Effector memory CD8-positive, alpha-beta T cell (primary cell): ENCODE measurements at places on chromosomes 4 and X.

GRCh38 chr4:131091896-131092295, 1995.9 kb downstream of the C4orf33 start:
- no peak for DNase-seq

- no peak for DNase-seq
Measured at GRCh38 chr4:103244251-103244650, 46.1 kb upstream of the CENPE start.

GRCh38 chrX:48676893-48677270, 6.7 kb upstream of the WAS start:
- no peak for DNase-seq

GRCh38 chrX:81377329-81377728, 175.4 kb downstream of the SH3BGRL start:
- DNase-seq: no peak

DNA sequence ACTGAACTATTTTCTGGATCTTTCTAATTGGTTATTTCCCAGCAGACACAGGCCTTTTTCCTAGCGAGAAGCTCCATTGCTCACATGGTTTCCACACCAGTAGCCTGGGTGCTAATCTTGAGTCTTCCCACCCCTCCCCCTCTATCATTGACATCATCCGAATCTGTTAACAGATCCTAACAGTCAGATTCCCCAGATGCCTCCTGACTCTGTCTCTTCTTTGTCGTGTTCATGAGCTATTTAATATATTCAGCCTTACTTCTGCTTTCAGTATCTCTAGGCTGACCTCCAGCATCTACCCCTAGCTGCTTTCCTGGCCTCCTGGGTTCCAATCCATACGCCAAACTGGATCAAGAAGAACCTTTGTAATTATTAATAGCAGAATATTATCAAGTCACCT, 85.0 kb downstream of the CLNK start:
- DNase-seq: no peak

GRCh38 chr4:73914071-73914470, 44.9 kb downstream of the CXCL1 start:
- no peak for DNase-seq

- DNase-seq: no peak
Measured at GRCh38 chr4:3657902-3658529, 108.2 kb upstream of the ADRA2C start.

- DNase-seq: no peak
Measured at GRCh38 chr4:46441136-46441859, 51.4 kb upstream of the GABRA2 start.

DNA sequence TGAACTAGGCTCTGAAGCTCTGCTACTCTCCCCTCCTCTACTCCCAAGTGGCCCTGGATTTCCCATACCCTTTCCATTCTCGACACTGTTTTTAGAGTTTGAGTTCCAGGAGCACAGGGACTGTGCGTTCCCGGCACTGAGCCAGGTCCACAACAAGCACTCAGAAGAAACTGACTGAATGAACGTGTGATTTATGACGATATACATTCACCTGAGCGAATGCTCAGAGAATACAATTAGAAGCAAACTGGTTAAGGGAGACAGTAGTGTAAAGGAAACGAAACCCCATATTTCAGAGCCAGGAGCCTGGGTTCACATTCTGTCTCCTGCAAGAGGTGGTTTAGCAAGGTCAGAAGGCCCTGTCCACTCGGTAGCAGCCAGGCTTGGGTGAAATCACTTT, 1.4 kb upstream of the KIAA0232 start:
- DNase-seq: no peak

- DNase-seq: no peak
Measured at GRCh38 chr4:67207941-67208441, 337.3 kb downstream of the CENPC start.

GRCh38 chr4:14771094-14771493, 231.2 kb upstream of the CPEB2 start:
- DNase-seq: no peak

- DNase-seq: peak; percentile 27
Measured at GRCh38 chr4:153471698-153472093, 5.5 kb downstream of the TMEM131L start.

DNA sequence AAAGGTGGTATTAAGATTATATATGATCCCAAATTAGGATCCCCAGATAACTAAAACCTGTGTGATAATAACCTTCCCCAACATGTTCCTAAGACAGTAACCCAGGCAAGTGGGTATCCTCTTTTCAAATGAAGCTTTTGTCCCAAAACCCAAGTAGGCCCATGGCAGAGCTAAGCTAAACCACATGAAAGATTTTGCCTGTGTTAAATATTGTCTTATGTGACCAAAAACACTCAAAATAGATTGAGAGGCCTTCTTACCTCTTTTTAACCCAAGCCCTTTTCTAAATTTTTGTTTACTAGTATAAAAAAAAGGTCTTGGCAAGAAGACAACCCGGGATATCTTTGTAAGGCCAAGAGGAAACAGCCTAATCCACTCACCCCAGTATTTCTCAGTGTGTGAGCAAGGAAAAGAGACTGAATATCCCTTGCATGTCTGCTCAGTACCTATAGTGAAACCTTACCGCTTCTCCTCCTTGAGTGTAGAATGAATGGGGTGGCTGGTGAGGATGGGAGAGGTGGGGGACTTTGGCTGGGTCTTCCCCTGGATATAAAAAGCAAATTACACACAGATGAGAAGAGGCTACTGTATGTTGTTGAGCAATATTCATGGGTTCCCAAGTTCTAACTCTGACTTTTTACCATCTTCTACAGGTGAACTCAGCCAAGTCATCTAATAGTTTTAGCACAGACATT, 188.8 kb upstream of the BMP3 start:
- no peak for DNase-seq

- DNase-seq: peak; percentile 50
Measured at GRCh38 chr4:56909086-56909894, 1.6 kb downstream of the REST start.

GRCh38 chr4:2848449-2848848, 4.8 kb downstream of the ADD1 start:
- DNase-seq: no peak

GRCh38 chr4:139209470-139210063, 32.5 kb upstream of the ELF2 start:
- DNase-seq: no peak

- no peak for DNase-seq
Measured at GRCh38 chrX:16851421-16851820, 18.7 kb downstream of the RBBP7 start.

DNA sequence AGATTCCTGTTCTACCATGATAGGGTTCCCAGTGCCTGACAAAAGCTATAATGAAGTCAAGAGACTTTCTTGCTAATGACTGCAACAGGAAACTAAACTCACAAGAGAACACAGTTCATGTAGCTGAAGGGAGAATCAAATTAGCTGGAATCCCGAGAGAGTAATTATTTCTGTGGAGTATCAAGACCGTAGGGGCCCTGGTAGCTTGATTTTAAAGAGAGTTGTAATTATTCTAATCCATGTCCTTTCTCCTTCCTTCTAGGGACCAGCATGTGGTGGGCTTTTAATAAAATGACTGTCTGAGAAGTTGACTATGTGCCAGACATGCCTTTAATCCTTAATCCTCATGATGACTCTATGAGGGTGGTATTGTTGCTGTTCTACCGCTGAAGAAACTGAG, 1.7 kb upstream of the TRPC5OS start:
- no peak for DNase-seq

DNA sequence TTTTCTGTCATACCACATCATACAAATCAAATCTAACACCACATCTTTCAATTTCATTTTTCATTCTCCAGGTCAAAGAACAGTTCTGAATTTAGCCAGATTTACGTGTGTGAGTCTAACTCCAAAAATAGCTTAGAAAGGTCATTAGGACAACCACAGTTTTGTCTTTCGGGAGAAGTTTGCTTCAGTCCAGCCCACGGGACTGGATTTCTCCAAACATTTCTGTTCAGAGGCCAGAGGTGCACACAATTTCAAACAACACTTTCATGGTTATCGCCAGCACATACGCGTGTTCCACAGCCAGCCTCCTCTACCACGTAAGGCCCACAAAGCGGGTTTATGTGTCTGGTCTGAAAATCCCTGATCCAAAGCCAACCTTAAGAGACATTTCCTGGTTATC, 65.9 kb downstream of the VEGFC start:
- no peak for DNase-seq

DNA sequence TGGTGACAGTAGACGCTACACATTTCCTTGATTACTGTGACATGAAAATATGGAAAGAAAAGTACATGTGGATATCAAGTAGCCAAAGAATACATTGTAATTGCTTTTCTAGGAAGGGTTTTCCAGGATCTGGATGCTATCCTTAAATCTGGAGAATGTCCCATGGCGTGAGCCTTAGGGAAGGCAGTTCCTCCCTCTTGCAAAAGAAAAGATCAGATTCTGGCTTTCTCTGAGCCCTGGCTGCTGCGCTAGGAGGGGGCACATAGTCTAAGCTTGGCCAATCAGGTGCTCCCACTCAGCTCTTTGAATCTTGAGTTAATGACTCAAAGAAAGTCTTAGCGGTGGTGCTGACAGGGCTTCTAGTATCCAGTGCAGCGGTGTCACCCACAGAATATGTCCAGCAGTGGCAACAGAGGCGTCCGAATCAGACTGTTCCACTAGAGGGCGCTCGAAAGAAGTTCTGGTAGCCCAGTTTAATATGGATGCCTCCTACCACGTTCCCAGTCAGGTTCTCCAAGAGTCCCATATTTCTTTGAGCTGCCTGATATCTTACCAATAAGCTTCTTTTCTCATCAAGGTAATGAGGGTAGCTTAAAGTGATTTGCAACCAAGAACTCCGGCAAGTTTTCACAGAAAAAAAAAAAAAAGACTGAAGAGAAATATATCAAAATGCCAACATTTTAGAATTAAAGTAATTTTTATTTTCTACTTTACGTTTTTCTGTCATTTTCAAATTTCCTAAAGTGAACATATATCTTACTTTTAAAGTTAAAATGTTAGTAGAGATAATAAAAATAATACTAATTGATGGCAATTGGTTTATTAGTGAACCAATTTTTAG, 213.4 kb upstream of the S100G start:
- DNase-seq: peak; percentile 35

DNA sequence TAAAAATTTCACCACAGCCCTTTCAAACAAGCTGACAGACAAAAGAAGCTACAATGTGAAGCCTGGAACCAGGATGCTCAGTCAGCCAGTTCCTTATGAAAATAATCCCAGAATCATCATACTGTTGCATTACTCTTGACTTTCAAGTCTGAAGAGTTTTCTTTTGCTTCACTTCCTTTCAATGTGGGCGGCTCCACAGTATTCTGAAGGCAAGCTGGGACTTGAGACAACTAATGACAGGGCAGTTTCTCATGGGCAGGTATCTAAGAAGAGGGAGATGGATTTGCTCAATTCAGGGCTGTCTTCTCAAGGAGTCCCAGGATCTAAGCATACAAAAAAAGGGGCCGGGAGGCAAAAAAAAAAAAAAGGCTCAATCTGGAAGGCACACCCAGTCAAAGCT, 173.4 kb downstream of the PAPSS1 start:
- no peak for DNase-seq

- DNase-seq: no peak
Measured at GRCh38 chrX:93580634-93581033, 92.7 kb downstream of the NAP1L3 start.

DNA sequence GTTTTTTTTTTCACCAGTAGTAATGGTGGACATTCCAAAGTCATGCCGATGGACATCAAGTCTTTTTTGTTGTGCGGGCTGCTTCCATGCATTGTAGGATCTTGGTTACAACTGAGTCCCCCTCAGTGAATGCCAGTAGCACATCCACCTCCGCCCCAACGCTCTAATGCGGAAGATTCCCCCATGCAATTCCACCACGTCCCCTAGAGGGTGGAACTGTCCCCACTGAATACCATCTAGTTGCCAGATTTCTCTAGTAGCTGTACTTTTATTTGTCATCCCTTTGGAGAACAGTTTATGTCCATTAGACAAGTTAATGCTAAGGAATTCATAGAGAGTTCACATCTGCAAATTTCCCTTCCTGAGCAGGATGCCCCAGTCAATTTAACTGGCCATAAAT, 6.7 kb downstream of the SHISA3 start:
- no peak for DNase-seq

DNA sequence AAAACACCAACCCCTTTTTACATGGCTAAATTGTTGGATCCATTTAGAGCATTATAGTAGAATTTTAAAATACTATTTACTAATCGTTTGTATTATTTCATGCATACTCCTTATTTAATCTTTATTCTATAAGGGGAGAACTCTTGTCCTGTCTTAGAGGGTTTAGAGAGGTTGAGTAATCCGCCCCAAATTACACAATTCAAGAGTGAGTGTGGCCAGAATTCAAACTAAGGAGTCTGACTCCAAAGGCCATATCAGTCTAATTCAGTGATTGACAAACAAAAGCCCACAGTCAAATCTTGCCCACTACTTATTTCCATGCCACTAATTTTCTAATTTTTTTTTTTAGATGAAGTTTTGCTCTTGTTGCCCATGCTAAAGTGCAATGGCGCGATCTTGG, 33.7 kb upstream of the NEIL3 start:
- DNase-seq: no peak

- DNase-seq: no peak
Measured at GRCh38 chr4:171378323-171378722, 434.9 kb upstream of the GALNTL6 start.

DNA sequence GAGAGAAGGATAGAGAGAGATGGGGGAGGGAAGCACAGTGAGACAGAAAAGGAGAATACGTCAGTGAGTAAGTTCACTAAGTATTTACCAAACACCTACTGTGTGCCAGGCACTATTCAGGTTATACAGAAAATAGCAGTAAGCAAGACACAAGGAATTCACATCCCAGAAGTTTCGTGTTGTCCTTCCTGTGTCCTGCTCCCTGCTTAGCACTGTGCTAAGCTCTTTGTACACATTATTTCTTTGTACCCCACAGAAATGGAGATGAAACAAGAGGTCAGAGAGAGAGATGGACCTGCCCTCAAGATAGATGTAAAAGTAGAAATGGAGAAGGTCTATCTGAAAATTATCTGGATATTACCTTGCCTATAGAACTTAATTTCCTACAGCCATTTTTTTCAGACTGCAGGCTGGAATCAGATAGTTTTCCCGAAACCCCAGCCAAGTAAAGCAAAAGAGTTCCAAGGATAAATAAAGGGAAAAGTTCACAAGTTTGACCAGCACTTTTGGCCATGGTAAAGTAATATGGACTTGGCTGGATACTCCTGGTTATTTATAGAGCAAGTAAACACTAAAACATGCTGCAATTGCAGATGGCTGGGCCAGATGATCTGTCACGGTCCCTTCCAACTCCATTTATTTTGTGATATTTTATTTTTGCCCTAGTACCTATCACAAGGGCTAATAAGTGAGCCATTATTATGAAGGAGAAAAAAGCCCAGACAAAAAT, 353.7 kb upstream of the SLC7A11 start:
- DNase-seq: no peak

DNA sequence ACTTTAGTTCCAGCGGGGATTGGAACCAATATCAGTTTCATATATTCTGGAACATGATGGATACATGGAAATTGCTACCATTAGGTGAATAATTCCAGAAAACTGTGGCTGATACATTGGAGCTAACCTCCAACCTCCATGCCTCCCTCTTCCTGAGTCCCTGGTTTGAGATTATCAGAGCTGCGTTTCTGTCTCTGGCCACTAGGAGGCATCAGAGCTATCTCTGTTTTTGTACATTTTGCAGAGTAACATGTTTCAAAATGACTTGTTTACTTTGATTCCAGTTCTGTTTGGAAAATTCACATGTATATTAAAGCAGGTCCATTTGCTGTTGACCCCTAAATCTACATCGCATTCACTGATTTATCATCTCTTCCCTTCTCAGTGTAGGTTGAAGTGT, 2.4 kb upstream of the RAB40AL start:
- DNase-seq: no peak

- DNase-seq: no peak
Measured at GRCh38 chrX:119539872-119540271, 25.3 kb downstream of the STEEP1 start.
